ENCODE measurements at places on chromosomes 4 and X. TPM values are rescaled to one million over a fixed set of nuclear protein-coding genes. Genes with fewer than 3 reads are reported as not detected.

TAF7L gene
- total RNA-seq: 0.70 TPM

PABPC5 gene
- total RNA-seq: not detected

GPR173 gene
- 5.3 TPM for total RNA-seq

RASGEF1B gene
- 8.1 TPM for total RNA-seq

AMTN gene
- total RNA-seq: not detected

BRS3 gene
- not detected for total RNA-seq

GYG2 gene
- 59.7 TPM for total RNA-seq

LAMP2 gene
- 61.0 TPM for total RNA-seq

HSFX4 gene
- not detected for total RNA-seq

VCX3A gene
- not detected for total RNA-seq

CPLX1 gene
- 6.6 TPM for total RNA-seq

GRCh38 chrX:63932006-63932405, 147.0 kb upstream of the ARHGEF9 start:
- DNase-seq: no peak

DNA sequence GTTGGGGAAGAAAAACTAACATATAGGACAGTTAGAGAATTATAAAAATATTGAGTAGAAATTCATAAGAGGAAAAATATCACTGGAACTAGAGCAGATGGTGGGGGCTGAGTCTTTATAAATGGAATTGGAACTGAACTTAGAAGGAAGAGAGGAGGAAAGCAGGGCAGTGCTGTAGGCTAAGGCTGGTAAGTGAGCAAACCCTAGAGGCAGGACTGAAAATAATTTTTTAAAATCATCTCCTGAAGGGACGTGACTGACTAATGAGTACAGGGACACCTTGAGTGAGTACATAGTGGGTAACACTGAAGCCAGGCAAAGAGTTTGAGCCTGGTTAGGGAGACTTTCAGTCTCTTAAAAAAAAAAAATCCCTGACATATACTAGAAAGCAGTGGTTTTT, 63.3 kb downstream of the GALNT7 start:
- DNase-seq: peak; percentile 55

GRCh38 chrX:13474164-13474516, 95.3 kb upstream of the EGFL6 start:
- no peak for DNase-seq

DNA sequence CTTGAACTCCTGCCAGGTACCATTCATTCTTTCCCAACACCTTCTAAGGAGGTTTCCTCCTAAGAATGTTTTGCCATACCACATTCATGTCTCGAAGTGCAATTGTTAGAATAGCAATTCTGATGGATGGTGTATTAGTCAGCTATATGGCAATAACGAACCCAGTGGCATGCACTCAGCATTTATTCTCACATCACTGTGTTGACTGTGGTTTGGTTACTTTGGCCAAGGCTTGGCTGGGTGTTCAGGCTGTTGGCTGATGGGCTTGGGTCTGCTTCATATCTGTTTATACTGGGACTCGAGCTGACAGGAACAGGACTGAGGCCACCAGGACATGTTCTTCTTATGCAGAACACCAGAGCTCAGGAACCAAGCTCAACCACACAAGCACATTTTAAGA, 31.7 kb downstream of the PSAPL1 start:
- no peak for DNase-seq

DNA sequence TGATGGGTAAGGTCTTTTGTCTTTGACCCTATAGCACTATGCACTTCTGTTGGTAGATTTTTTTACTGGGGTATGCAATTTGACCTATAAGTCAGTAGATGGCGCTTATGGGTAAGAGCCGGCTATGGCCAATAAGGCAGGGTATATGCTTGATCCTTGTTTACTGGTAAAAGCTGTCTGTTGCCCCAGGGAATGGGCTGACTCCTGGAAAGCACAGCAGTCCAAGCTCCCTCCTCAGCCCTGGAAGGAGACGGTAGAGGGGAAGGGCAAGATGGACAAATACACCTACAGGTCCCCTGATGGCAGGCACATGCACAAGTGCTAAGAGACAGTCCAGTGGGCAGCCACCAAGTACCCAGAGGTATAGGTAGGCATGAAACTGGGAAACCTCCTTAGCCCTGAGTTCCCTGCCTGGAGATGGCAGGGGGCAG, 63.7 kb downstream of the ADAMTS3 start:
- DNase-seq: peak; percentile 40

DNA sequence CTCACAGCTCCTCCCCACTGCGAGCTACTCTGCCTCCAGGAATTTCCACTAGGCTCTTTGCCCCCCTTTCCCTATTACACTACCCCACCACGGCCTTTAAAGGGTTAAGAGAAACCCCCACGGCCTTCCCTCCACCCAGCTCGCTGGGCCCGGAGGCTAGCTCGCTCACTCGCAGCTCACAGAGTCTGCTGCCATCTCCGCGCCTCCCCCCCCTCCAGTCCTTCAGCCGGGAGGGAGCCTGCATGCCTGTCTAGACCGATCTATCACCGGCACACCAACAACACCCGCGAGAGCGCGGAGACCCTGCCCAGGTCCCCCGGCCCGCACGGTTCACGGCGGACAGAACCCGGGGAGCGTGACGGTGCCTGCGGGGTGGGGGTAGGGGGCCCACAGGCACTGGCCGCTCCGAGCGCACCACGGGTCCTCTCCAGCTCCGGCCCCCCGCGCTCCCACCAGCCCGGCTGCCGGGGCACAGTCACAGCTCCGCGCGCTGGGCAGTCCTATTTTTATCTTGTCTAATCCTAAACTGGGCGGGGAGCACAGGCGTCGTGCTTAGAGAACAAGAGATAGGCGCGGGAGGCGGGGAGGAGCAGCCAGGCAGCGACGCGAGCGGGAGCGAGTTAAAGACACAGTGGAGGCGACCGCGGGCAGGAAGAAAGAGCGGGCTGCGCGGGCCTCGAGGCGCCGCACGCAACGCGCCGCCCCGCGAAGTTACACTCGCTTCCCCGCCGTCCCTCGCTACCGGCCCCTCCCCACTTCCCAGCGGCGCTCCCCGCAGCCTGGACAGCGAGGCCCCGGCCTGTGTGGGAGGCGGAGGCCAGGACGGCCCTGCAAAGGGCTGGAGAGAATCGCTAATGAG, 3.5 kb downstream of the BCOR start:
- DNase-seq: peak; percentile 83

DNA sequence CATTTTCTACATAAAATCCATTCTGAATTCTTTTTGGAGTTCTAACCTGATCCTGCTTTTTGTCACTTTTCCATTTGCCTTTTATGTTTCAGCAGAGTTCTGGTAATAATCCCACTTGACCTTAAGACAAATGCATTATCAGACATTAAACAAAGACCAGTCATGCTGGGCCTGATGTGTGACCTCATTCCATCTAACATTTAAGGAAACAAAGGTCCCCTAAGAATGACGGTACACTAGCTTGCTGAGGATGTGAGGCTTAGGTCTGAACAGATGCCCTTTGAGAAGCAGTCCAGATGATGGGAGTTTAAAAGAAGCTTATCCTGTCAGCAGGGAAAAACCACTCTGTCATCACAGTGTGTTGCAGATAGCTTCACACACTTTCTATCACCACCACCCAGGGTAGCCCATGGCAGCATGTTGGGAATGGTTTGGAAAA, 38.1 kb upstream of the PDE5A start:
- no peak for DNase-seq

DNA sequence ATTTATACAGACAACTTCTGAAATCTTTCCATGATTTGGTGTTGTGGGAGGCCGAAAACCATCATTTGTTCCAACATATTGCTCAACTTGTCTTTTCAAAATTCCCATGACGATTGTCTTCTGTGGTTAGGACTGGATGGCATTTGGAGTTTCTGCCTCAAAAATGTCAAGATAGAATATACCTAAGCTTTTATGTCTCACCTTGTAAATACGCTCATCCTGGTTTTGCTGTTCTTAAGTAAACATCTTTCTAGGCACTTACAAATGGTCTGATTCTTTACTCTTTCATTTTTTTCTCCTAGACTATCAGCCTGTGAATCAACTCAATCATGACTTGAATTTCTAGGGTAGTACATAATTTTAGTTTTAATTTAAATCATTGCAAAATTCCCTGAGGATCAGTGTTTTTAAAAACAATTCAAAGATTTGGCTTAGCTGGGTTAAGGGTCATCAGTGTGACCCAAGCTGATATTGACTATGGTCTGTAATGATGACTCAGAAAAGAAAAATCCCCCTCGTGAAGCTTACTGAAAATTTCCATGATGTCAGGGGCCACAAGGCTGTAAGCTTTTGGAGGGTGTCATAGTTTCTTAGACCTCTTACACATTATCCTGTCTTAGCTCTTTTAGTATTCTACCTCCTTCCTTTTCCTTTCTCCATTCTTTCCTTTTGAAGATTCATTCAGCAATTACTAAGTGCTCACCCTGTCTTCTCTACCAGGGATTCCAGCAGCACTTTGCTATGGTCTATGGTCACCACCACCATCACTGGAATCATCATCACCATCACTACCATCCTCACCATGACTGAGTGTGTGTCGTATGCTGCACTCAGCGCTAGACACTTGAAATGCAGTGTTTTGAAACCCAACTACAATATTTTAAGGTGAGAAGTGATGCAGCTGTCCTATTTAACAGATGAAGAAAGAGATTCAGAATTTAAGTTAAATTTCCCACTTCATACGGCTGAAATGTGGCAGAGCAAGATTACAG, 124.4 kb downstream of the CPE start:
- DNase-seq: no peak

- DNase-seq: no peak
Measured at GRCh38 chr4:88599298-88599697, 7.0 kb downstream of the HERC3 start.

- DNase-seq: no peak
Measured at GRCh38 chr4:39571054-39571453, 43.8 kb upstream of the UGDH start.

GRCh38 chr4:39543034-39543433, 15.8 kb upstream of the UGDH start:
- no peak for DNase-seq

DNA sequence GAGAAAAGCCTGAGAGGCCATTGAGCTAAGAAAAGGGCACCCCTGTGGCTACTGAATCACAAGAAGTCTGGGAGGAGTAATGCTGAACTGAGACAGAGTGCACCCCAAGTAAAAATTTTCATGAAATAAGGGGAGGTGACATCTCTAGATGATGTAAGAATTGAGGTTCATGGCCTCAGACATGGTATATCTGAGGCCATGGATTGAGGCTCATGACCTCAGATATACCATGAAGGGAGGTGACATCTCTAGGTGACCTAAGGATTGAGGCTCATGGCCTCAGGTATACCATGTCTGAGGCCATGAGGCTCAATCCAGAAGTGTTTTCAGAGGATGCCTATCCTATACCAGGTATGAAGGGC, 560.9 kb downstream of the INPP4B start:
- no peak for DNase-seq

GRCh38 chr4:159103384-159103990, 608 bp downstream of the RAPGEF2 start:
- peak; percentile 69 for DNase-seq

DNA sequence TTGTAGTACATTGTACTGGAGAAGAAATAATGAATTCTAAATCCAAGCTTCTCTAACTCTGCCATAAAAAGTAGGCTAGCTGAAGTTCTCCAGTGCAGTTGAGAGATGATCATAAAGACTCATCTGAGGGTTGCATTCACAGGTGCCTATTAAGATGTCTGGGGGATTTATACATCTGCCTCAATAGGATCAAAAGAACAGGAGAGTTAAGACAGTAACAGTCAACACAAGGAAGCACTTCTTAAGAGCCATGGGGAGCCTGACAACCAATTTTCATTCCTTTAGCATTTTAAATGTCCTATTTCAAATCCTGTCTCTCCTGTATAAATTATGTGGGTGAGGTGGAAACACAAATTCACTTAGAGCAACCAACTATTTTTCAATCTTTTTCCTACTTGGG, 432.4 kb upstream of the NWD2 start:
- no peak for DNase-seq

DNA sequence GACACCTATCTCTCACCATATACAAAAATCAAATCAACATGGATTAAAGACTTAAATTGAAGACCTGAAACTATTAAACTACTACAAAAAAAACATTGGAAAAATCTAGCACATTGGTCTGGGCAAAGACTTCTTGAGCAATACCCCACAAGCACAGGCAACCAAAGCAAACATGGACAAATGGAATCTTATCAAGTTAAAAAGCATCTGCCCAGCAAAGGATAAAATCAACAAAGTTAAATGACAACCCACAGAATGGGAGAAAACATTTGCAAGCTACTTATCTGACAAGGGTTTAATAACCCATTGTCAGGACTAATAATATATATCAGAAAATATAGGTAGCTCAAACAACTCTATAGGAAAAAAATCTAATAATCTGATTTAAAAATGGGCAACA, 415.6 kb downstream of the KLHL13 start:
- no peak for DNase-seq

- peak; percentile 12 for DNase-seq
Measured at GRCh38 chr4:1113311-1114009, at the start of gene RNF212. Gene RNF212 (minus strand): TSS chr4:1113564. CDS start chr4:1113464, 100 bp downstream.

- no peak for DNase-seq
Measured at GRCh38 chrX:102968216-102968615, 31.1 kb downstream of the RAB40AL start.

DNA sequence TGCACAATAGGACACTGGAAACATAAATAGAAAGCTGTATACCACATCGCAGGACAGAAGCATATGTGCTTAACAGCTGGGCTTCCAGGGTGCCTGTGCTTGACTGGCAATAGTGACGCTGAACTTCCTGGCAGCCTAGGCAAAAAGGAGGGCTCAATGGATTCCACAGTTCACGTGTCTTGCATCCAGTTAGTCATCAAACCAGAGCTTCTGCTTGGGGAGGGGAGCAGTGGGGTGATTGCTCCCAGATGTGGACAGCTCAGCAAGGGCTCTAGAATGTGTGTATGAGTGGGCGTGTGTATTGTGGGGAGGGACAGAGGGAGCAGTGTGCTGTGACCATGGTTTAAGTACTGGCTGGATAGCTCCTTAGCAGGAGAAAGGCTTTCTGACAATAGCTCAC, 2.3 kb downstream of the PRRG3 start:
- DNase-seq: no peak

GRCh38 chr4:17511051-17511450, 839 bp downstream of the QDPR start:
- no peak for DNase-seq

- DNase-seq: peak; percentile 84
Measured at GRCh38 chrX:101415180-101416145, 7.4 kb downstream of the HNRNPH2 start.

DNA sequence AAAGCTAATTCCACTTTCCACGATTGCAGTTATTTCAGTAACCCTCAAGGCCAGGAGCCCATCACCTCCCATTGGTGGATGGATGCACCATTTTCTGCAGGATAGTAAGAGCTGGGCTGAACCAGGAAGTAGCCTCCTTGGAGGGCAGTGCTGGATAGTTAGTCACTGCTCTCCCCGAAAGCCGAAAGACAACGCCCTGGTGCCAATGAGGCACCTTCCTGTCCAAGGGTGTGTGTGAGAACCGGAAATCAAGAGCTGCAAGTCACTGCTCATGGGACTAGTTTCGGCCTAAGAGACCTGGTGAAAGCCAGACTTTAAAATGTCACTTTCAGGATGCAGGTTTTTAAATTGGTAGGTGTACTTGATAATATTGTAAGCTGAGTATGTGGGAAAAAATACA, 203.8 kb upstream of the HS3ST1 start:
- DNase-seq: no peak

All from A673 (cell line).